ENCODE measurements at places on chromosomes 4 and X. TPM values are rescaled to one million over a fixed set of nuclear protein-coding genes. Genes with fewer than 3 reads are reported as not detected.

The TRPC3 gene
- 0.64 TPM for total RNA-seq

The GYG2 gene
- total RNA-seq = not detected

The TBC1D8B gene
- total RNA-seq = 0.32 TPM

The PROM1 gene
- total RNA-seq = not detected

The CD40LG gene
- total RNA-seq = 157 TPM

The KCNIP4 gene
- total RNA-seq = not detected

The GAK gene
- total RNA-seq = 141 TPM

The SSX2B gene
- not detected for total RNA-seq

The SHOX gene
- not detected for total RNA-seq

The GPR82 gene
- total RNA-seq = 0.07 TPM

The PPP4R3C gene
- not detected for total RNA-seq

The ABCE1 gene
- 95.9 TPM for total RNA-seq

The CFP gene
- total RNA-seq = 19.3 TPM

The TGIF2LX gene
- not detected for total RNA-seq

The ZNF518B gene
- 20.4 TPM for total RNA-seq

The HPGD gene
- 1.6 TPM for total RNA-seq

The RAB33A gene
- 27.7 TPM for total RNA-seq

The MAGEA10 gene
- total RNA-seq = not detected

The CENPVL2 gene
- not detected for total RNA-seq

The ZFP92 gene
- total RNA-seq = 1.5 TPM

The AFF2 gene
- 5.4 TPM for total RNA-seq

Measured in T-helper 2 cell treated with Interferon-gamma antibody and Interleukin-4, amounts not matched to agents 100 ng/mL and 5 ng/mL, for 36 hours (primary cell).